ENCODE measurements at places on chromosomes 1 and 21.

DNA sequence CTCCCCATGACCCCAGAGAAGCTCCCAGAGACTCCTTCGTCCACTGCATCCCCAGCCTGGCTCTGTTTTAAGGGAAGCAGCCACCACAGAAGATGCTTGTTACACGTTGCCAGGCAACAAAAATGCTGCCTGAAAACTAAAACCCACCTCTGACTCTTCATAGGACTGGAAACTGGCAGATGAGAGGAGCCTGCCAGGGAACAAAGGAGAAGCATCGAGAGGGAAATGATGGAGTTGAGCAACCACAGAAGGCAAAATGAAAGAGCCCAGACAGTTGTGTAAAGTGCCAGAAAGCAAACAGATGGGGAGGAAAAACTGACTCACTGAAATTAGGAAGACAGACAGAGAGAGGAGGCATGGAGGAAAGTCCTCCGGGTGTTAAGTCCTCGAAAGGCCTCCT lies 118.4 kb downstream of the KCNN3 start:
- no peak for DNase-seq

DNA sequence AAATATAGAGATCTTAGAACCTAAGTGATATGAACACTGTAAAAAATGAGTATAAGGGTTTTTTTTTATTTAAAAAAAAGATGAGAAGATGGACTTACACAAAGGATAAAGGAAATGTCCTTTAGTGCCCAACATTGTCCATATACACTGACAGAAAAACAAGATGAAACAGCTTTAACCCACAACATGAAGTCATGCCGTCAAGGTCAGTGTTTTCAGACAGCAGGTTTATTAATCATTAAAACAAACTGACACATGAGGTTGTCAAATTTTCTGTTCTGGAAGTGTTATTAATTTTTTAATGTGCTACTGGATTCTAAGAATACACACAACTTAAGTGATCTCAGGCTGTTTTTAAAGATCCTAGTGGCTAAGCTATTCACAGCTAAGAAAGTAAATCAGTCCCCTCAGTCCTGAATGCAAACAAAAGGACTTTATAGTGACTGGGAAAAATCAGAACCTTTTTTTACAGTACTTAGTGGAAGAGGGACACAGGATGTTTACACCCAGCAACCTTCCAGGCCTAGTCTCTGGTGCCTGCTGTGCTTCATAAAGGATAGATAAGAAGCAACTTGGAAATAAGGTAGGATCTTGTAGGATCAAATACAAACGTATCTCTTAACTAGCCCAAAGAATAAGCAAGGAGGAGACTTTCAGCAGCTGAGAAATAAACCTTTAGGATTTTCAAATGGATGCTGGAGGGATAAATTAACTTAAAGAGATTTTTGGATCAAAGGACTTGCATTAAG lies 21.9 kb upstream of the PKN2 start:
- DNase-seq, result no peak

DNA sequence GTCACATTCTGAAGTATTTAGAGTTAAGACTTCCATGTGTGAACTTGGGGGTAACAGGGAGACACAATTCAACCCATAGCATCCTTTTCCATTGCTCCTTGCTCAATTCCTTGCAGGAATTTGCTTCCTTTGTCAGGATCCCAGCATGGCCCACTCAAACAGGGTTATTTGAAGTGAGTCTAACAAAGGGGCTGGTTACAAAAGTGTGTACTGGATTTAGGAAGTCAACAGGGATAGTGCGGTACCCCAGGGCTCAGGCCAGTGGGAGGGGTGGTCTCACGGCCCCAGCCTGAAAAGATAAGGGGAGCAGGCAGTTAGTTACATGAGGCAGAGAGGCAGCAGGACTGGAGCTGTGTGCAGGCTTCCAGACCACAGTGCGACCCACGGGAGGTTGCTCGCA lies 14.4 kb downstream of the LRRC38 start:
- no peak for DNase-seq

GRCh38 chr1:24481101-24481500 lies 21.5 kb upstream of the RCAN3 start:
- peak; percentile 21 for DNase-seq

DNA sequence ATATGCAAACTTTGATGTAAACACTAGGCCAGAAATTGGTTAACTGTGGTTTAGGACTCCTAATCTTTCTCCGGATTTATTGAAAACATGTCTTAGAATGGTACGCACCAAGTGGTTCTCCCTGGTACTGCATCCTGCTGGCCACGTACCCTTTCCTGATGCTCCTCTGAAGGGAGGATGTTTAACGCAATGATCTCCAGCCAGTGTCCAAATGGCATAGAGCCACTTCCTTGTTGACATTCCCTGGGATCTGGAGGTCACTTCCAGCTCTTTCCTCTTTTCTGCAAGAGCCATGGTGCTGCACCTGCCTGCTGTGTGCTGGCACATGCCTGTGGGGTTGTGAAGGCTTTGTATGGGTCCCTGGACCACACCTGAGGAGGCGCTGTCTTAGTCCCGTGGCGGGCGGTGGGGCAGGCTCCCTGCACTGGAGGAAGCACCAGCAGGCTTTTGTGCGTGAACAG lies 53.9 kb downstream of the GALNT2 start:
- DNase-seq, result no peak

DNA sequence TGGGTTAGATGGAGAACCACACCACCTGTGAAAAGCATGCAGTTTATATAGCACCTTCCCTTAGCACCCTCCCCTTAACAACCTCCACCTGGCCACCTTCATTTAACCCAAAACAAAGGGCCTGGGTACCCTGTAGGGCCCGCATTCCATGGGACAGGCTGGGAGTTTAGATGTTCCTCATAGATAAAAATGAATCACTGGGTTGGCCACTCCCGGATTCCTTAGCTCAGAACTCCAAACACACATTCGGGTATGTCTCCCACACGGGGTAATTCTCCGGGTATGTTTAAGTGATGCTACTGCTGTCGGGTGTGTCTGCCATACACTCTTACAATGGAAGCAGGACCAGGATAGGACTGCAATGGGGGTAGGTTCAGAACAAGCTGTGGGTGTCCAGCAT lies 43.9 kb upstream of the FOXO6 start:
- DNase-seq, result no peak

DNA sequence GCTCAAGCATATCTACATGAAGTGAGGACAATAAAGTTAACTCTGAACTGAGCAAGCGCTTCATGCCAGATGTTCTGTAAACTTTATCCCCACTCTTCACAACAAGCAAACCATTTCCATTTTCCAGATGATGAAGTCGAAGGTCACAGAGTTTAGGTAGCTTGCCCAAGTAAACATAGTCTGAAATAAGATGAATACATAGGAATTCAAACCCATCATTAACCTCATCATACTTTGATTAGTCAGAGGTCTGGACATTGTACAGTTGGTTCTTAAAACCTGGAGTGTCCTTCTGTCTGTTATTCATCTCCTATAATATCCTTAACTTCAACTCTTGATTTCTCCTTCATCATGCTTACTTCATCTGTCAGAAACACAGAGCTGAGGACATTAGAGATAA lies 180.3 kb upstream of the C8B start:
- DNase-seq, result no peak

GRCh38 chr1:33918368-33918767 lies 54.5 kb downstream of the HMGB4 start:
- no peak for DNase-seq

GRCh38 chr1:155326631-155327037 lies 5.9 kb downstream of the RUSC1 start:
- DNase-seq, result no peak

GRCh38 chr1:91763252-91763651 lies 122.7 kb downstream of the TGFBR3 start:
- no peak for DNase-seq

DNA sequence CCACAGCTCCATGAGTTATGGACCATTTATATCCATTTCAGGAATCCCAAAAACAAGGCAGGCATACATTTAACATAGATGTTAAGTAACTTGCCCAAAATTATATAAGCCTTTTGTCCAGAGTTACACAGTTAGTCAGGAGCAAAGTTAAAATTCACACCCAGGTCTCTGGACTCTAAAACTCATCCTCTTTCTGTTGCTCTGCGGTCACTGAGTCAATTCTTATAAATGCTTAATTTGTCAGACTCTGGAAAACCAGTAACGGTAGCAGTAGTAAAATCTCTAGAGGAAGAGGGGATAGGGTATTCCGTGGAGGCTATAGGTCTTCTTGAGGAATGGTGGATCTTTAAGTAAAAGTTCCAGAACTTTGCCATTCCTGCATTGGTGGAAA lies 223.6 kb upstream of the JUN start:
- no peak for DNase-seq

- no peak for DNase-seq
These were observed 805.8 kb upstream of the ADGRL2 start for GRCh38 chr1:80994934-80995333.

GRCh38 chr1:89274411-89274857 lies 1.8 kb upstream of the GBP5 start:
- DNase-seq, result no peak

DNA sequence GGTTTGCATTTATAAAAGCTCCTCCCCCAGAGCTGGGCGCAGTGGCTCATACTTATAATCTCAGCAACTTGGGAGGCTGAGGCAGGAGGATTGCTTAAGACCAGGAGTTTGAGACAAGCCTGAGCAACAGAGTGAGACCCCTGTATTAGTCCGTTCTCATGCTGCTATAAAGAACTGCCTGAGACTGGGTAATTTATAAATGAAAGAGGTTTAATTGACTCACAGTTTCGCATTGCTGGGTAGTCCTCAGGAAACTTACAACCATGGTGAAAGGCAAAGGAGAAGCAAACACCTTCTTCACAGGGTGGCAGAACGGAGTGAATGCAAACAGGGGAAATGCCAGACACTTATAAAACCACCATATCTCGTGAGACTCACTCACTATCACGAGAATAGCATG lies 52.5 kb downstream of the ZNF684 start:
- no peak for DNase-seq

GRCh38 chr1:29157269-29157601 lies 24.5 kb downstream of the SRSF4 start:
- DNase-seq, result no peak

DNA sequence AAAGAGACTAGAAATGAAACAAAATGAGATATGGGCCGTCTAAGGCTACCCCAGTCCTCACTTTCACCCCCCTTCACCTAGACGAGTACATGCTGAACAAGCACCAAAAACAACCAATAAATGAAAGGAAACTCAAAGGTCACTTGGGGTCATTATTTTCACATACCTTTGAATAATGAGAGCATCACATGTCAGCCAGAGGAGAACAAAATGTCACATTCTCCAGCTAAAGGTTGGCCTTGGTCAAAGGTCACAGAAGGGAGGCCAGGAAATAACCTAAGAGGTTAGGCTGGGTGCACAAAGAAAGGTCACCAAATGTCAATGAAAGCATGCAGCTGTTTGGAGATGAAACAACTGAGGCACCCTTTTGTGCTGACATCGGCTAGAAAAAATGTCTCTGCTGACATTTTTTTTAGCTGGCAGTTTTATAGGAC lies 288.7 kb upstream of the USP25 start:
- DNase-seq, result no peak

GRCh38 chr1:16186655-16187235 lies 25.7 kb downstream of the ARHGEF19 start:
- no peak for DNase-seq

DNA sequence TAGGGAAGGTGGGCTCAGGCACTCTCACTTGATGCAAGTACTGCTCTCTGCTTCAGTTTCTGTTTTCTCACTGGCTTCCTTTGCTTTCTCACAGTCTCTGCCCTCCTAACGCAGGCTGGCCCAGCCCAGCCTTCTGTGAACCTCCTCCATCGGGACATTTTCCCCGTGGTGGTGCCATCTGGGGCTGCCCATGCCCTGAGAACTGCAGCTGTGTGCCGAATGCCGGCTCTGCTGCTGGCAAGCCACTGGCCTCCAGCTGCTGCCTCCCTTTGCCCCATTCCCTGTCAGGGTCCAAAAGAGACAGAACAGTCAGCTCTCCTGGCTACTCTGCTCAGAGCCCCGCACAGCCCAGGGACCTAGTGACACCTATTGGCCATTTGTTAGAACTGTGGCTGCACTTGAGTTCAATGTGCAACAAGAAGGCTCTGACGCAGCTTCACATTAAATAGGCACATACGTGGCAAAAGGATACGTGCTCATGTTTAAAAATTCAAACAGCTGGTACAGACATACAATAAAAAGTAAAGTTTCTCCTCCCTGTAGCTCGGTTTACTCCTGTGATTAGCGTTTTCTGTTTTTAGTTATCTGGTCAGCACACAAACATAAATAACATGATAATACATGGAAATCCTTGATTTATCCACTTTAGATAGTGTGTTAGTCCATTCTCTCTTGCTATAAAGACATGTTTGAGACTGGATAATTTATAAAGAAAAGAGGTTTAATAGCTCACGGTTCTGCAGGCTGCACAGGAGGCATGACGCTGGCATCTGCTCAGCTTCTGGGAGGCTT lies 46.6 kb downstream of the FCRL5 start:
- no peak for DNase-seq

DNA sequence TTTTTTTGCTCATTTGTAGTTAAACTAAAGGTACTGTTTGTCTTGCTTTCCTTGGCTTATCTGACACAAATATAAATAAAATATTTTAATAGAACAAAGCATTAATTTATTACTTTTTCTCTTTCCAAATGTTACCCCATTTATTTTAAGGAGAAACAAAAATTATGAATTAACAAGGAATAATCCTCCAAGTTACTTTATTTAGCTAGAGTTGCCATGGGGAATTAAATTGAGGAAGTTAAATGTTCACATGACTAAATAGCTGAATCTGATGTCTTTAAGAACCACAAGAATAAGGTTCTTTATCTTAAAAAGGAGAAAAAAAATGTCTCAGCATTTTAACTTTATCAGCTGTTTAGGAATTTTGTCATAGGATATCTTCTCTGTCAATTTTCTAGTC lies 12.3 kb downstream of the ATG4C start:
- DNase-seq, result no peak

DNA sequence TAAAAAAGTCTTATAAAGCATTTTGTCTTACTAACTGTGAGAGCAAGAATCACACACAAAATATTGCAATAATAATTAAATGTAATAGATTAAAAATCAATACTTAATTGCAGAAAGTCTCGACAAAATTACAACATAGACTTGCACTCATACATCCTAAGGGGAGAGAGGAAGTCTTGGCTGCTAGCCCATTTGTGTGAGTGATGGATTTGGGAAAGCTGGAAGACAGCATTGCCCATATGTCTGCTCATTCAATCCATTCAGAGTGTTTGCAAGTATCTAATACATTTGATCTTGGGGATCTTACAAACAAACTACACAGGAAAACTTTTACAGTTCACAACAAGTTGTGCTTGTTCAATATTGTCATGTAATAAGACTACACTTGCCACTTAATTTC lies 140.5 kb downstream of the COL11A1 start:
- DNase-seq, result no peak
